ENCODE measurements at places on chromosomes 16 and 17.

DNA sequence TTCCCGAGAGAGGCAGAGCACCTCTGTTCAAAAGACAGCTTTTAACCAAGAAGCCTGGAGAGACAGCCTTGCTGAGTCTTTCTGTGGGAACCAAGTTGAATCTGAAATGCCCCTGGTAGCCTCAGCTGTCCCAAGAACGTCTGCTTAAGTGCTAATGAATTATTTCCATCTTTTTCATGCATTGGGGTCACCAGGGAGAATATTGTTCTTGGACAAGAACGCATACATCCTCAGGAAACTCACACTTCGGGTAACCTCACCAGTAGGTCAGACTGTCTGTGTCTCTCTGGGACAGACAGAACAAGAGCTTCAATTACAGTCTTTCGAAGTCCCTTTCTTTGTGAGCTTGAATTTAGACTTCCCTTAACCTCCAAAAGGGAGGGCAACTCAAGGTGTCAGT, 134.6 kb upstream of the ADAMTS18 start:
- no peak for DNase-seq

DNA sequence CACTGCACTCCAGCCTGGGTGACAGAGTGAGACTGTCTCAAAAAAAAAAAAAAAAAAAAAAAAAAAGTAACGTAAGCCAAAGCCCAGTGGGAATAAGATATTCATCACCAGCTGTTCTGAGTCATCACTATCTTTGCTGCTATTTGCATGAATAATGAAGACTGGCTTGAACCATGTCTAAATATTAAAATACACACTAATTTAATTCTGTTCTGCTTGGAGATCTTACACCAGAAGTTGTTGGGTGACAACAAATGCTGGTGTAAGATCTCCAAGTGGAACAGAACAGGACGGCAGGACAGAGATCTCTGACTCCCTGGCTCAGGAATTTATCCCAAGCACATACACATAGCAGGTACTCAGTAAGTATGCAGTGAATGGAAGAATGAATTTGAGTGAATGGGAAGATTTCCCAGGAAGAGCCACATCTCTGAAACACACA, 19.6 kb downstream of the DNAH17 start:
- no peak for DNase-seq

DNA sequence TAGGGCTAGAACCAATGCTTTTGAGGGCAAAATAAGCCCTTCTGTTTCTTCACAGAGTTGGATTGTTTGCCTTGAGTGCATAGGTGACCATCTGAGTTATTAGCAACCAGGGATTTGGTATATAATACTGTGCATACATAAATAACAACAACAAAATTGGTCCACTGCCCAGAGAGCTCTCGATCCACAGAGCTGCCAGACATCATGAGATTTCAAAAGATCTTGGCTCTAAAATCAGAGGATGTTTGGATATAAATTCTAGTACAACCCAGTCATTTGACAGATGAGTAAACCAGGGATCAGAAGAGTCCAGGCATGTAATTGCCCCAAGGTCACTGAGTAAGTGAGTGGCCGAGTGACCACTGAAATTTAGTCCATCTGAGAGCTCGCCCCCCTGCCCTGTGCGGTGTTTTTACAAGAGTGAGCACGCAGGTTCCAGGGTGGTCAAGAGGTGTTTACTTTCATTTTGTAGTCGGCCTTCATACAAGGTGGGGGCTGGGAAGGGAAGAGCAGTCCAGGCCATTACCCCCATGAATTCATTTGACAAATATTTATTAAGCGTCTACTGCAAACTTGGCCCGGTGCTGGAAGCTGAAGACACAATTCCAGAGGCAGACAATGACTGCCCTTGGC, 1.8 kb upstream of the MT2A start:
- no peak for DNase-seq

- DNase-seq = no peak
These were observed 127.3 kb downstream of the KATNIP start for GRCh38 chr16:27677263-27677662.

DNA sequence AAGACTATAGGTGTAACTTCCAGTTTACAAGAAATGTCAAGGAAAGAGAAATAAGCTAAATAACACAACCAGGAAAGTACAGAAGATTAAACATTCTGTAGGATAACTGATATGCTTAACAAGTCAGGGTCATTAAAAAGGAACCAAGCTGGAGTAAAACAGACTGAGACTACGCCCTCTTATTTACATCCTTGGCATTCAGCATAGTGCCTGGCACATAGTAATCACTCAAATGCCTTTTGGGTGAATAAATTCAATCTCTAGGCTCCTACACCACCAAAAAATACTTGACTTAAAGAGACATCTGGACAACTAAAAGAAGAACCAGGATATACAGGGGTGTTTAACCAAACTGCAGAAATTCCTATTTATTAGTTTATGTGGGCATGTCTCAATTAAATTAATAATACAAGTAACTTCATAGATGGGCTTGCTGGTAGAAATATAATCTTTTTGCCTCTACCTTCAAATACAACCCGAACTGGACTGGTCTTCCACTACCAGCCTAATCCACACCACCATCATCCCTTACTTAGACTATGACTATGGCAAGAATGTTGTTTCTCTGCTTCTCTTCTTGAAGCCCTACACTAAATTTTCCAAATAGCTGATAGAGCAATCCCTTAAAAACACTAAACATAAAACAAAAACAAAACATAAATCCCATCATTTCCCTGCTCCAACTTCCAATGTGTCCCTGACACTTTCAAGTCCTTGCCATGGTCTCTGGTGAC, 47.7 kb upstream of the ULK2 start:
- no peak for DNase-seq

GRCh38 chr17:31724026-31724425, 135.0 kb downstream of the COPRS start:
- DNase-seq = no peak

- peak; percentile 59 for DNase-seq
These were observed 19.9 kb upstream of the ZNF750 start for GRCh38 chr17:82859431-82860403.

- DNase-seq = no peak
These were observed 157.6 kb downstream of the RAB11FIP4 start for GRCh38 chr17:31549121-31549524.

GRCh38 chr16:75311383-75311938, 60.0 kb upstream of the BCAR1 start:
- DNase-seq = no peak

DNA sequence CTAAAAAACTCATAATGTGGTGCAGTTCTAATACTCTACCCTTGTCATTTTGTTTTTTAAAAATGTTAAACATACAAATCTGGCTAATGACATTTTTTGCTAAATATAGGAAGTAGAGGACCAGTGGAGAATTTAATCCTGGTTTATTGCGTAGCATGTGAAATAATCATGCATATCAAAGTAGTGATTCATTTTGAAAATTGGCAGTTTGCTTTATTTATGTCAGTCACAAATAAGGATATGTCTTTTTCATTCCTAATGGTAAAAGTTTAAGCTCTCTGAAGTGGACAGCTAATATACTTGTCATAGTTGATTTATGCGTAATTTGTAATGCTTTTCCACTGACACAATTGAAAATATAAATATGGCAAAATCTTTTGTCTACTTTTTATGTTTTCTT, 224.2 kb downstream of the BCAS3 start:
- no peak for DNase-seq

GRCh38 chr17:45852535-45853297, 8.0 kb downstream of the SPPL2C start:
- DNase-seq = peak; percentile 55
